Activated CD8-positive, alpha-beta memory T cell treated with anti-CD3 and anti-CD28 coated beads for 4 hours (primary cell): ENCODE measurements at places on chromosomes 12 and 14.

DNA sequence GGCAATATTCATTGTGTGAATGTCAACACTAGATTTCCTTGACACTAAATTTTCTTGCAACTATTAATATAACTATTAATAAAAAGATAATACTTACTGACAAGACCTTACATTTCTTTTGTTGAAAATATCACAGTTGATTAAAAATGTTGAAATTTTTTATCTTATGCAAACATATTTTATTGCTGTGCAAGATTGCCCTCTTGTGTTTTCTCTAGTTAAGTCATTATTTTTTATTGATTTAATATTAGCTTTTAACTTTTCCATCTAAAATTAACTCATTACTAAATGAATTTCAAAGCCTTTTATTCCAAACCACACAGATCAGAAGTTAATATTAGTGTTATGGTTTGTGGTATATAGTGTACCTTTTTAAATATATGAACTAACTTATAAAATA lies 11.7 kb upstream of the NAA30 start:
- DNase-seq = no peak

DNA sequence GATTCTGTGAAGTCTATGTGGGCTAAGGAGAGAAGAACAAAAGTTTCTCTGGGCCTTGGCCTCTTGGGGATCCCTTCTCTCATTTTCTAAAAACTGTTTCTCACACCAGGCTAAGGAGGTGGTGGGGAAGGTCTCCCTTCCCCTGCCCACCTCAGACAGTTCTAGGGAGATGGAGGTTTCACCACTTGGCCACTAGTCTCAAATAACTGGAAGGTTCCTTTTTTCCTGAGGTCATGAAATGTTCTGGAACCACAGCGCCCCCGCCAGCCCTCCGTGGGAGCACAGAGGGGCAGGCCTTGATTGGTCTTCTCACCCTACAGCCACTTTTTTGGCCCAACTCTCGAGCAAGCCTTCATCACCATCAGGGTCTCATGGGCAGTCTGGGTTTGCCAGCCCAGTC lies 12.6 kb downstream of the C12orf43 start:
- DNase-seq = no peak

DNA sequence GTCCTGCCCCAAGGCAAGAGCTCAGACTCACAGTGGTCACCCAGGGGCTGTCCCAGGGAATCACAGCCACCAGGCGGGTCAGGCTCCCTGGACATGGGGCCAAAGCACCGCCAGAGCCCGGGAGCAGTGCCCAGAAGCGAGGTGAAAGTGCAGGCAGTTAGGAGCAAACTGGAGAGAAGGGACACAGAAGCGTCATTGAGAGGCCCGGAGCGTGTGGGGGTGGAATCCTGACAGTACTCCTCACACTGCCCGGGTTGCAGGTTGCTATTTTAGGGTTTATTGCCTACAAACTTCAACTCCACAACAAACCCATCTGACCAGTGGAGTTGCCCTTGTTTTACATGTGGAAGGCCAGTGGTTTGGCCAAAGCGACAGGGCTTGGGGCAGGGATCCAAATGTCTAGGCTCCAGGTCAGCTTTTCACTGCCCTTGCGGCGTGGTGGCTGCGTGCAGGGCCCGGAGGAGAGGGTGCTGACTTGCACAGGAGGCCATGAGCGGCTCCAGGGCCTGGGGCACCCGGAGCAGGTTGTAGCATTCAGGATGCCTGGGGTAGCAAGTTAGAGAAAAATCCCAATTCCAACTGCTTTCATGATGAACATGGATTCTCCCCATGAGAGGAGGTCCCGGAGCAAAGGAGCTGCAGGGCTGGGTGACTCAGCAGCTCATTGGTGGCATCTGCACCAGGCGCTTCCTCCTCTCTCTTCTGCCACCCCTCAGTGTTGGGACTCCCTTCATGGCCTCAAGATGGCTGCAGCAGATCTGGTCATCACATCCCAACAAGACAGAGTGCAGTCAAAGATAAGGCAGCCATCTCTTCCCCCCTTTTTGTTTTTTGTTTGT lies 112.3 kb upstream of the NCOR2 start:
- DNase-seq = no peak

- DNase-seq = no peak
Observed at GRCh38 chr12:132661972-132662371, 25.2 kb downstream of the POLE start.

- DNase-seq = no peak
Observed at GRCh38 chr12:50626026-50626425, 121.2 kb downstream of the DIP2B start.

GRCh38 chr12:69388371-69388770 lies 28.8 kb downstream of the YEATS4 start:
- DNase-seq = no peak

DNA sequence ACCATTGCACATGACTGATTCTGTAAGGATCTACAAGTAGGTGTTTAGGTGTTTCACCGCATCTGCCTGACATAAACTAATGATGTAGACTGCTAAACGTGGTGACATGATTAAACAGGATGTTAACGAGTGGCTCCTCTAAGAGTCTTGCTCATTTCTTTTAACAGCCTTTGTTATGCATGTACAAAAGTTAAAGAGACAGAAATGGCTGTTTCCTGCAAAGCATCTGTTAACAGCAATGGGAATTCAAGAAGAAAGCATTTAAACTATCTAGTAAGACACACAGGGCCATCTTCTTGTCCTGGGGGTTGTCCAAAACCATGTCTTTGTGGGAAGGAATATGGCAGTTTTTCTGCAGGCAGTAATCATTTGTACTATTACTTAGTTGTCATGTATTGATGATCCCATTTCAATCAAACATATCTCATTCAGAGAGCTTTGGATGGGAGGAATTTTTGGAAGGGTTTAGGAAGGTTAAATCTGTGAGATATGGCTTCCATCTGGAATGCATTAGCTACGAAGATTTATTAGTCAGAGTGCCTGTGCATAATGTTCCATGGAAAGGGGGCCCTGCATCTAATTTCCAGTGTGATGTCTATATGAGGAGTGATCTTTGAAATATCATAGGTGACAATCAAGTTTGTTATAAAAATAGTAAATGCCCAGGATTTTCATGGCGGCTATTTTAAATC lies 495.1 kb downstream of the EGLN3 start:
- no peak for DNase-seq

DNA sequence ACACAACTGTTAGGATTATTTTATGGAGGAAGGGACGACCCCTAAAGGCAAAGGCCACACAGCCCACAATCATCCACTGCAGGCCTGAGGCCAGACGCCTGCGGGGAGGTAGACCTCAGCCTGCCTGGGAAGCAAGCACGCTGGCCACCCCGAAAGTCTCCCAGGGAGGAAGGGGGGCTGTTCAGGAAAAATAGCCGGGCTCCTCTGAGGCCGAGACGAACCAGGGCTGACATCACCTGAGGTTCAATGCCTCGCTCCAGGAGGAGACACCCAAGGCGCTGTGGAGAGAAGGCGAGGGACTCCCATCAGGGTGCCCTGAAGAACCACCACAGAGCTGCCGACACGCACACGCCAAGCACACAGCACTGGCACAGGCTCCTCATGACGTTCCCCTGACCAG lies 127.4 kb downstream of the PIWIL1 start:
- DNase-seq = no peak

DNA sequence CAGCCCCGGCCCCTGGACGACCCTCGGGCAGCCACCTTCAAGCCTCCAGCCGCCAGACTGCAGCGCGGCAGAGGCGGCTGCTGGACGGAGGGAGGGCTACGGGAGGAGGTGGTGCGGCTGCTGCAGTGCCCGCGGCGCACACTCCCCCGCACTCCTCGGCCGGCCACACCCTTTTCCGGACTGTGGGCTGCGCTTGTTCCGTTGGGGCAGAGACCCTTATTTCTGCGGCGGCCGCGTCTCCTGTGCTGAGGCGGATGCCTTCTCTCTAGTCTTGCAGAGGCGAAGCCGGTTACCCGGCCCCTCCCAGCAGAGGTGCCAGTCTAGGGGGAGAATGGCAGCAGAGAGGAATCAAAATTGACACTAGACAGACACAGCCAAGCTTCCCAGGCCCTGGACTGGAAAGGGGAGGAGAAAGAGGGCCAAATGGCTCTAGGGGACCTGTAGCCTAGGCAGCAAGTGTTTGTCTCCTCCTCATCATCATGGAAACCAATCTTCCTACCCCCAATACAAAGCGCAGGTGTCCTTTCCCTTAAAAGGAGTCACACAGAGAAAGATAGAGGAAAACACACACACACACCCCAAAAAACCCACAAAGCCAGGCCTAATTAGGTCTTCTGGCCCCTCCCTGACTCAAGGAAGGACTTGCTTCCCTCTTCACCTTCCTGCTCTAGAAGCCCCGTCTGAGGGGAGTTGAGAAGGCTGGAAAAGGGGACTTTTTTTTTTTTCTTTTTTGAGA lies 1.3 kb downstream of the ESYT1 start:
- peak; percentile 63 for DNase-seq

- DNase-seq = no peak
Observed at GRCh38 chr12:53476769-53477209, 22.5 kb downstream of the MAP3K12 start.

DNA sequence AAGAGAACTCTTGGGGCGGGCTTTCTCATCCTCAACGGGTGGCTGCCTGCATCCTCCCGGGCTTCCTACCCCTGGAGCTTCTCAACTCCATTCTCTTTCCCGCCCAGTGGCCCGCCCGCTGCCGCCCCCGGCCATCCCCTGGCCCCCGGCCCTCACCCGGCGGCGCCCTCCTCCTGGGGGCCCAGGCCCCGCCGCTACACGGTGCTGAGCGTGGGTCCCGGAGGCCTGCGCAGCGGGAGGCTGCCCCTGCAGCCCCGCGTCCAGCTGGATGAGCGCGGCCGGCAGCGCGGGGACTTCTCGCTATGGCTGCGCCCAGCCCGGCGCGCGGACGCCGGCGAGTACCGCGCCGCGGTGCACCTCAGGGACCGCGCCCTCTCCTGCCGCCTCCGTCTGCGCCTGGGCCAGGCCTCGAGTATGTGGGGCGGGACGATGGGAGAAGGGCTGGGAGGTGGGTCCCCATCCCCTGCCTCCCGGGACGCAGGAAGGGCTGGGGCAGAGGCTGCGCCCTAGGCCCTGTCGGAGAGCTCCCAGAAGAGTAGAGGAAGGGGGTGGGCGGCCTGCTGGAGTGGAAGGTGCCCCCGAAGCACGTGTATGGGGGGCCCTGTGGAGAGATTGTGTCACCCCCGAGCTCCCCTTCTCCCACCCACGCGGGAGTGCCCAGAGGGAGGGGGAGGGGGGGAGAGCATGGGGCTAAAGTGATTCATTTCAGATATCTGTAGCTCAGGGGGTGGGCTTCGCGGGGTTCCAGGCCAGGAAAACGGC lies 1.5 kb downstream of the LAG3 start:
- peak; percentile 57 for DNase-seq

DNA sequence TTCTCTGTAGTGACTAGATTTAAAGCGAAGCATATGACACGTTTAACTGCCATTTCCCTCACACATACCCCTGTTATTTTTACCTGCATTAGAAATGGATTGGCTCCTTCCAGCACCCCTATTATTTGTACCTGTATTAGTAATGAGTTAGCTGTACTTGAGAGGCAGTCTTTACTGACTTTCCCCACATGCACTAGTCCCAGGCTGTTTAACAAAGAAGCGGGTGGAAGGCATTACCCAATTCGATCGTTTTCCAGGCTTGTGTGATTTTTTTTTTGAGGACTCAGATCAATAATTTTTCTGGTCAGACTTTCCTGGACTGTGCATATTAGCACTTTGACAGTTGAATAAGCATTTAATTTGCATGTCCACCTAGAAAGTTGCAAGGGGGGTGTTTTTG lies 46.4 kb downstream of the RAD52 start:
- no peak for DNase-seq

DNA sequence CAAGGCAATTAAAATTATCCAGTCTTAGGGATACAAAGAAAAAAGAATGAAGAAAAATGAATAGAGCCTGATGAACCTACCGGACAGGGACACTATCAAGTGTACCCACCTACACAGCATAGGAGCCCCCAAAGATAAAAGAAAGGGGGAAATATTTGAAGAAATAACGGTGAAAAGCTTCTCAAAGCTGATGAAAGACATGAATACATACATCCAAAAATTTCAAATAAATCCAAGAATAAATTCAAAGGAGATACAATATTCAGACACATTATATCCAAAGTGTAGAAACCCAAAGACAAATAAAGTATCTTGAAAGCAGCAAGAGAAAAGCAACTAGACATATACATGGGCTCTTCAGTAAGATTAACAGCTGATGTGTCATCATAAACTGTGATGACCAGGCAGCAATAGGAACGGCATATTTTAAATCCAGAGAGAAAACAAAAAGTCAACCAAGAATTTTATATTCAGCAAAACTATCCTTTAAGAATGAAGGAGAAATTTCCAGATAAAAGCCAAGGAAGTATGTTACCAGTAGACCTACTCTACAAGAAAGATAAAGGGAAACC lies 56.0 kb downstream of the CDK17 start:
- DNase-seq = no peak

GRCh38 chr12:91567100-91567485 lies 384.5 kb upstream of the DCN start:
- DNase-seq = no peak

- no peak for DNase-seq
Observed at GRCh38 chr14:93955850-93956481, 20.4 kb downstream of the ASB2 start.

DNA sequence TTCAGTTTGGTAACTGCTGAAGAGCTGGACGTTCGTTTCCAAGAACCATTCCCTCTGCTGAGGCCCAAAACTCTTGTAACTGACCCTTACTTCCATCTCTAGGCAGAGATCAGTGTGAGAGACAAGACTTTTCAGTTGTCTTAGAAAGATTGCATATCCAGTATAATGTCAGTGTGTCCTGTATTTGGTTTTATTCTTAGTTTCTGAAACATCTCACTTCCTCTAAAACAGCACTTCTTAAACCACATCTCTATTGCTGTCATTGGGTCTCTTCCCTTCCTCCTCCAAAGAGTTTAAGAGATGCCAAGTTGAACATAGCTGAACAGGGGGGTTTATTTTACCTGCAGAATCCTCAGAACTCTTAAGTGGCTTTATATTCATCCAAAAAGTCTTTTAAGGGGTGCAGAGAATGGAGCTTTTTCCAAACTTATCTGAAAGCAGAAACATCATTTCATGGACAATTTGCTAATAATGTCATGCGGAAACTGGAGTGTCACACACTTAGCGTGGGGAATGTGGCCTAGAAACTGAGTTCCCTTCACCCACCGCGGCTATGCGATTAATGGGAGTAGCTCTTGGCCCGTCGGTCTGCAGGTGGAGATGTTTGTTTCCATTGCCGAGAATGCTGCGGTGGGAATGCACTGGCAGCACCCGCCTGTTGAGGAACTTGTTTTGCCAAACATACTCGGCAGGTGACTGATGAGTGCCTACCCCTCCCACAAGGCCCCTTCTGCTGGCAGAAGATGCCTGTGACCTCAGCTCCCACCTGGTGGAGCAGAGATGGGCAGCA lies 148.2 kb downstream of the ADGRD1 start:
- no peak for DNase-seq

- DNase-seq = peak; percentile 27
Observed at GRCh38 chr14:81453166-81453766, 53.1 kb upstream of the STON2 start.

GRCh38 chr14:23613242-23614070 lies 22.7 kb upstream of the DHRS2 start:
- DNase-seq = no peak
